ENCODE measurements at places on chromosomes 2 and 18.

DNA sequence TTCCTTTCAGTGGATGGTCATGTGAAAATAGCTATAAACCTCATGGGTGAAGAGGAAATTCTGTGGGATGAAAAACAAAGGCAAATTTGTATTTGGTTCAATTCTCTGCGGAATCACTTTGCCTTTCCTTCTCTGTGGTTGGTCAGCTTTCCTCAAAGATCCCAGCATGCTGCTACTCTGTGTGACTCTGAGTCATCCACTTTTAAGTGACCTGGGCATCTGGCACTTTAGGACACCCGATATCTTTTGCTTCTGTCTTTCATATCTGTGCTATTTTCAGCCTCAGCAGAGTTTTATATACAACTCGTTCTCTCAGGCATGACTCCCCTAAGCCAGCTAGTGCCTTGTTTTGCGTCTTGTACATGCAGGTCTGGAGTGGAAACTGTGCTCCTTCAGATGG, 217.0 kb upstream of the PIEZO2 start:
- no peak for DNase-seq

- DNase-seq, result no peak
Measured at GRCh38 chr18:70025580-70025979, 77.9 kb upstream of the CD226 start.

GRCh38 chr2:80255918-80256781, 48.4 kb downstream of the LRRTM1 start:
- DNase-seq, result no peak

- no peak for DNase-seq
Measured at GRCh38 chr2:43958397-43959275, 37.2 kb downstream of the LRPPRC start.

DNA sequence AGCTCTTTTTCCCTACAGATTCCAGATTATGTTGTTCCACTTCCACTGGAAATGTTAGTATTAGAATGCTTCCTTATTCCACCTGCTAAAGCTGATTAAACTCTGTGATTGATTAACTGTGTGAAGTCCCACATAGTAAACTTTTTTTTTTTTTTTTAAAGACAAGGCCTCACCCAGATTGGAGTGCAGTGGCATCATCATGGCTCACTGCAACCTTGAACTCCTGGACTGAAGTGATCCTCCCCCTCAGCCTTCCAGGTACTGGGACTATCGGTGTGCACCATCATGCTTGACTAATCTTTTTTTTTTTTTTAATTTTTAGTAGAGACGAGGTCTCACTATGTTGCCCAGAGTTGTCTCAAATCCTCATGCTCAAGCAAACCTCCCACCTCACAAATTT, 108.5 kb upstream of the RBMS1 start:
- DNase-seq, result no peak

DNA sequence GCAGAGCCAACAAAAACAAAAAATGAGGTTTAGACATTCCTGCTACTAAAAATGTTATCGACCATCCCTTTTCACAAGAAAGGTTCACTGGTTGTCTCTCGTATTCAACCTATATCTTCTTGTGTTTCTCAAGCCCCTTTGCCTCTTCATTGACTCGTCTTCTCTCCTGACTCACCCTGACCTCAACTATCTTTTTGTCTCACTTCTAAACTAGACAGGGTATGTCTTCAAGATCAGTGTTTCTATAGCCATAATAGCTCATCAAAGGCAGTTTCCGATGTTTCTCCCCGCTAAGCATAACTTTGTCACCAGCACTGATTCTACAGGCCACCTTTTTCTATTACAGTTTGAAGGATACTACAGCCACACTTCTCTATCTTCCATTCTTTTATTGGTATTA, 178.4 kb downstream of the MEMO1 start:
- no peak for DNase-seq

GRCh38 chr2:224309176-224309575, 92.7 kb downstream of the FAM124B start:
- DNase-seq, result no peak

GRCh38 chr2:86138736-86139625, 32.9 kb downstream of the PTCD3 start:
- DNase-seq, result no peak

DNA sequence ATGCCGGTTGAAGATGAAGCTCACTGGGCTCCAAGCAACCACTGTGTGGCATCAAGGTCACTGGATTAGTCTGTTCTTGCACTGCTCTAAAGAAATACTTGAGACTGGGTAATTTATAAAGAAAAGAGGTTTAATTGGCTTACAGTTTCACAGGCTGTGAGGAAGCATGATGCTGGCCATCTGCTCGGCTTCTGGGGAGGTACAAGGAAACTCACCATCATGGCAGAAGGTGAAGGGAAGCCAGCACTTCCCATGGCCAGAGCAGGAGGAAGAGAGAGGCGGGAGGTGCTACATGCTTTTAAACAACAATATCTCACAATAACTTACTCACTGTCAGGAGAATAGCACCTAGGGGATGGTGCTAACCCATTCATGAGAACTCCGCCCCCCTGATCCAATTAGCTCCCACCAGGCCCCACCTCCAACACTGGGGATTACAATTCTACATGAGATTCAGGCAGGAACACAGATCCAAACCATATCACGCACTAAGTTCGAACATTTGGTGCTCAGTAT, 109.7 kb upstream of the MGAT5 start:
- no peak for DNase-seq

GRCh38 chr2:224283466-224283965, 118.4 kb downstream of the FAM124B start:
- no peak for DNase-seq

DNA sequence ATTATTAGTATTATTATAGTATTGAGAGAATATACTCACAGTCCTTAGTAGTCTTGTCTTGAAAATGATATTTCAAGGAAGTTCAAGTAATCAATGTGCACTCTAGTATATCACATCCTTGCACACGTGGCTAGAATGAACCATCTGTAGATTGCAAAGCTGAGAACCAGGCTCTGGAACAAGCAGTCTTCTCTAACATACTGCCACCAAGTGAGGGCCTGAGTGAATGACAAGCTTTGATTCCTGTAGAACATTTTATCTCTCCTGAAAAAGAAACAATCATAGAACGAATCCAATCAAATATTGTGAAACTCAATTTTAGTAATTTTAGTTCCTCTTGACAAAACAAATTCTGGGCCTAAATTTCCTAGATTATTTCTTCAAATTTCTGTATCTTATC, 55.3 kb upstream of the SULT1C3 start:
- DNase-seq, result no peak

DNA sequence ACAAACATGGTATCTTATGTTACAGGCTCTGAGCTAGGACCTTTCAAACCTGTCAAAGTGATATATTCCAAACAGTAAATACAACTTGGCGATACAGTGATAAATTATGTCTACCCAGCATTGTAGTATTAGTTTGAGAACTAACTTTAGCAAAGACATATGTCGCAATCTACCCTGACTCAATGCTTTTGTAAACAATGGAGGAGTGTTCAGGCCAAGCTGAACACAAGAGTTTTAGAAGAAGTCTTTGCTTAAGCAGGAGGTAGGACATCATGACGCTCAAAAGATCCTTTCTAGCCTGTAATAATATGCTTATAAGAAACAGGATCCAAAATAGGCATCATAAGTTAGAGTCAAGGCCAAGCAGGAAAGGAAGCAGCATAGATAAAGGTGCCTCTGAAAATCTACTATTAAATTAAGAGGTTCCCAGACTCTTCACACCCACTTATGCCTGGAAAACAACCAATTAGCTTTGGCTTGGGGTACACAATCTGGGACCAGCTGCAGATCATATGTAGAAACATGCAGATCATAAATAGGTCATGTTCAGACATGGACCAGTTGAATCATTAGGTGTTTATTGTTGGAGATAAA, 132.5 kb downstream of the CSRNP3 start:
- DNase-seq, result no peak

GRCh38 chr2:237540823-237541222, 25.6 kb upstream of the PRLH start:
- no peak for DNase-seq
